Putamen (tissue), 1 donor: ENCODE measurements at places on chromosomes 6 and 20.

GRCh38 chr6:109174916-109175315 is 79.6 kb downstream of the CEP57L1 start:
- DNase-seq, result no peak

GRCh38 chr20:20864351-20865096 is 152.1 kb upstream of the RALGAPA2 start:
- peak; percentile 34 for DNase-seq

- DNase-seq, result peak; percentile 64
Observed at GRCh38 chr20:47725248-47725973, 59.9 kb downstream of the SULF2 start.

DNA sequence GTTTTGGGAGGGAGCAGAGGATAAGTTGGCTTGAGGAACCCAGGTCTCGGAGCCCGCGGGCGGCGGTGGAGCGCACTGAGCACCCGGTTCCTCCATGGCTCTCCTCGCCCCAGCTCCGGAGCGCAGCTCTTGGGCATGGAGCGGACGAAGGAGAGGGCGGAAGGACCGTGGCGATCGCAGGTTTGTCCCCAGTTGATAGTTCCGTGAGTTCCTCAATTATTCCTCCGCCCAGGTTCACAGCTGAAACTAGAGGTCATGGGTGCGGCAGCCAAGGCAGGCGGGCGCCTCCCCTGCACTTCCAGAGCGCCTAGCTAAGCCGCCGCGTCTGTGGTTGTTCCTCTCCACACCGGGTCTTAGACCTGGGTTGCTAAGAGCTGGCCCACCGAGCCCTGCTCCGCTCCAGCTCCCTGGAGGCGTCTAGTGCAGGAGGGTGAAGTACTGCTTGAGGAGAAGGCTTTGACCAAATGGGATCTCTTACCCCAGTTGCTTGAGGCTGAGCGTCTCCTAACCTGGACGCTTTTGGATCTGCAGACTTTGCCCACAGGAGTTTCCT is at the start of gene HTR1B:
HTR1B (minus strand) TSS at position 184 of the 553 bp plus-strand sequence; CDS start at position 96, 88 bp downstream.
- DNase-seq, result no peak

- DNase-seq, result no peak
Observed at GRCh38 chr20:3115190-3116107, 30.9 kb upstream of the AVP start.

GRCh38 chr6:163337958-163338357 is 76.6 kb upstream of the QKI start:
- no peak for DNase-seq

DNA sequence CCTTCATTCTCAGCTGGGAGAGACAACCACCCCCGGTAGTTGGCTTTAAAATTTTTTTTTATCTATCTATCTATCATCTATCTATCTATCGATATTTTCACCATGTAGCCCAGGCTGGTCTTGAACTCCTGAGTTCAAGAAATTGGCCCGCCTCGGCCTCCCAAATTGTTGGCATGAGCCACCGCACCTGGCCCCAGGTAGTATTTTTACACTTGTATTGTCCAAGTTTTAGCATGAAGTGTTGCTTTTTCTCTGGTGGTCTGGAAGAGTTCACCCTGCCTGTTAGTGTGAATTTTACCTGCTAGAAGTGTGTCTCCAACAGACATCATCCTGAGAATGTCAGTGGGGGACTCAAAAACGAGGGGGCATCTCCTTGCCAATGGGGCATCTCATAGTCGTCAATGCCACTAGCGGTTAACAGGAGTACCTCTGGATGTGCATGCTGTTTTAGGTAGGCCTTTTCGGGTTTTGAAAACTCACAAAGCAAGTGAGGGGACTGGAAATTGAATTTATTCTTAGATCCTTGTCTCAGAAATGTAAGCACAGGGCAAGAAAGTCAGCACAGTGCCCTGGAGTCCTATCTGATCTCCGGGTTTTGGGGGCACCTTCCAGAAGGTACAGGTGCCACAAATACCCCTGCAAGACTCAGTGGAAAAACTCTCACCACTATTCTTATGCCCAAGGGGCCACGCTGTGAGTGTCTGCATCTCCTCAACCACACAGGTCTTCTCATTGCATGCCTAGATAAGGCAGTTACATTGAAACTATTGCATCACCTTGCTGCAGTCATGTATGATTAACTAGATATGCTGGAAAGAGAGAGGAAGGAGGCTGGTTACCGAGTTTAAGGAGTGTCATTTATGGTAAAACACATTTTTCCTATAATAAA is 37.1 kb downstream of the TNFAIP3 start:
- no peak for DNase-seq

DNA sequence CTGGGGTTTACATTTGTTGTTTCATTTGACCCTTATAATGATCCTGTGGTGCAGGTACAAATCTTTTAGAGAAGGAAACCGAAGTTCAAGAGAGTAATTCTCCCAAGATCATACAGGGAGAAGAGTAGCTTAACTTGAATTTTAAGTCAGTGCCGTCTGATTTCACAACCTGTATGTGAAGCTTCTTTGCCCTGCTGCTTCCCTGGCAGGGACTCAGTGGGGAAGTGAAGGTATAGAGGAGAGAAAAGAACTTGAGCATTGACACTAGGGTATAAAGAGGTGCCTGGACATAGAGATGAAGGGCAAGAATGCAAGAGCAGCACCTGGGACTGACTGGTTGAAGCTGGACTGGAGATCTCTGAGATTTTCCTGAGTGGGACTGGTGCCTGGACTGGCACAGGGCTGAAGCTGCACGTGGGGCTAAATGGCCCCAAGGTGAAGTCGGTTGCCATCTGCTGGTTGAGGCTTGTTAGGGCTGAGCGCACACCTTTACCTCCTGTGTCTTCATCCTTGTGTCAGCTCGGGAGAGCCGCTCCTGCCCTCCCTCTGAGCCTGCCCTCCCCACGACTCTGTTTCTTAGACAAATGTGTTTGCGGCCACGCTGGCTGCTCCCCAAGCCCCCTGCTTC is 41.8 kb downstream of the FARS2 start:
- DNase-seq, result no peak

- no peak for DNase-seq
Observed at GRCh38 chr6:42744351-42744893, 1.5 kb downstream of the TBCC start.

DNA sequence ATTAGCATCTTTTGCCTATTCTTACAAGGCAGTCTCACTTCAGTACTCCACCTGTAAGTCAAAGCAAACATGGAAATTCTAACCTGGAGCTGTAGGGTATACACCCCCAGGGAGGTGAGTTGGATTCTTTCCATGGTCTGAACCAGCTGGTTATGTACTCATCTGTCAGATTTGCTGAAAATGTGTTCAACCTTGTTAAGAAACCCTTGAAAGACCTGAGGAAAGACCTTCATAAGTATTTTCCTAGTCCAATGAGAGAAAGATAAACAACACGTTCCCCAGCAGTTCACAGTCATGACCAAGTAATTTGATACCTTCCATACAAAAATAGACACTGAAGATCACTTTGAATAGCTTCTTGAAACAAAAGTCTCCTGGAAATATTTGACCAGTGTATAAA is 42.5 kb downstream of the ID4 start:
- DNase-seq, result no peak

- DNase-seq, result no peak
Observed at GRCh38 chr6:36120979-36121786, 9.1 kb upstream of the MAPK13 start.

DNA sequence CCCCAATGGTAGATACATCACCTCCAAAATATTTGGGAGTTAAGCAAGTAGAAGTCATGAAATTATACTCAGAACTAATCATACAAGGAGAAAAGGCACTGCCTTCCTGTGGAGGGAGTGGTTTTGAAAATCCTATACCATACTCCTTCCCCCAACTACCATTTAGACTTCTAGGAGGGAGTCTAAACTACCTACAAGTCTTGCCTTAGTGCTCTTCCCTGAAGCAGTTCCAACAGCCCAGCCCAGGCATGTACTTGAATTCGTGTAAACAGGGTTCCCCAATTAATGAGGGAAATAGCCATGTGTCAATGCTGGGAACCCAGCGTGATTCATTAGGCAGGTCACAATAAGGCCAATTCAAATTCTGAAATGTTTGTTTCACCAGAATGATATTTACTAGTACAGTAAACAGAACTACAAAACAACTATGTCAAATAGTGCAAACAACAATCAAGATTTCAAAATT is 39.1 kb upstream of the SGK1 start:
- no peak for DNase-seq

DNA sequence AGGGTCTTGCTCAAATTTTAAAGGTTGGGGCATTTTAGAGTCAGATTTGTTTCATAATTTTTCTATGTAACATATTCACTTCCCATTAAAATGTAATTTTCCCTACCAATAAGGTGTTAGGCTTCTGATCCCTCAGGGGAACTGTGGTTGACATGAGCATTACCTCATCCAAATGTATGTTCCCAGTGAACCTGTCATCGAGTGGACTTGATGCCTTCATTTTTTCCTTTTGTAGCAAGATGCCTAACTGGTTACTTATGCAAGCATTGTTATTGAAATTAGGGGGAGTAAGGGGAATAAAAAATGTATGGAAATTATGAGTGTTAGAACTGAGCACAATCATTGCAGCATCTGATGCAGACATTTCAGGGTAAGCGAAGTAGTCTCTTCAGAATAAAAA is 360.5 kb downstream of the BCKDHB start:
- DNase-seq, result no peak

GRCh38 chr6:88380618-88381288 is 214.6 kb upstream of the CNR1 start:
- peak; percentile 82 for DNase-seq

DNA sequence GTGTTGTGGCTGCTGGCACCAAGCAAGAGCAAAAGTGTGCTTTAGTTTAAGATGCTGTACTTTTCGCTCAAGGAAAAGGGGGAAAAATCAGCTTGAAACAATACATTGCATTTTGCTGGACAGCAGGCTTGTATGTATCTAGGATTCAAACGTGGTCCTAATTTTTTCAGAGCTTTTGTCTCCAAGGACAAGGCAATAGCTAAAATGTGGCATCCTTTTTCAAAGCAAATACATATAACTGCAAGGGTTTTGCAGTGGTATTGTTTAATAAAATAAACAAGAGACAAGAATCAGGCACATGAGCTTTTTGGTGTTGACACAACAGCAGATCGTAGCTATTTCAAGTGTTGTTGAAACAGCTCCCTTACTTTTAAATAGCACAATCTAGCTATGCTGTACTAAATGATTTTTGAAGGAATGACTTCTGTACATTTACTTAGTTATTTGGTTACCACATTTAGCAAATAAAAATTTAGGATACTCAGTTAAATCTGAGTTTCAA is 137.0 kb upstream of the HEY2 start:
- DNase-seq, result peak; percentile 11

DNA sequence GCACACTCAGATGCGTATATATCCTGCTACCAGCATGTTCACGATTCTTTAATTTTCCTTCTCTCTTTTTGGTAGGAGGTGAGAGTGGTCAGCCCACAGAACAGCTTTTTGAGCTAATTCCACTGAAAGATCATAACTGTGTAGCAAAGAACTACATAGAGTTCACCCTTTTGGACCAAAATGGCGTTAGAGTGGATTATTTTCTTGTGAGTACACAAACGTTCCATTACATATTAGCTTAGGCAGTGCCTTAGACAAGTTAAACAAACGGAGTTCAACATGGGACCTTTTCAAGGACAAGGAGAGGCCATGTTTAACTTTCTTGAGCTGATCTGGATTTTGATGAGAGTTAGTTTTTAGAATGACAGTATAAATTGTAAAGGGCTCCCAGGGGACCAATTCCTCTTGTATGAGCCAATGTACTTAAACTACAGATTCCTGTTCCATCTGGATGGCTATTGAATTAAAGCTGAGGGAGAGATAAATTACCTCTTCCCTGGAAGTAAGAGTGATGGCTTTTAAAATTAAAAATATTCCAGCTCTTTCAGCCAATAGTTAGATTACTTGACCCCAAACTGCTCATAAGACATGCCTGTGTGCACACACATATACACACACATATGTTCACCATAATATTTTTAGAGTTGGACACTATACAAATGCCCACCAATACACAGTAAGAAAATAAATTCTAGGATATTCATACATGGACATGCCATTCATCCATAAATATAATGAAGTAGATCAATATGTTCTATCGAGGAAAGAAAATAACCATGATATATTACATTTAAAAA is 25.6 kb upstream of the ARMH2 start:
- DNase-seq, result no peak

- peak; percentile 41 for DNase-seq
Observed at GRCh38 chr6:38638941-38639497, 710 bp downstream of the BTBD9 start.

- no peak for DNase-seq
Observed at GRCh38 chr20:17816804-17817587, 117.2 kb downstream of the BANF2 start.

GRCh38 chr6:112432853-112433252 is 85.7 kb downstream of the RFPL4B start:
- no peak for DNase-seq

DNA sequence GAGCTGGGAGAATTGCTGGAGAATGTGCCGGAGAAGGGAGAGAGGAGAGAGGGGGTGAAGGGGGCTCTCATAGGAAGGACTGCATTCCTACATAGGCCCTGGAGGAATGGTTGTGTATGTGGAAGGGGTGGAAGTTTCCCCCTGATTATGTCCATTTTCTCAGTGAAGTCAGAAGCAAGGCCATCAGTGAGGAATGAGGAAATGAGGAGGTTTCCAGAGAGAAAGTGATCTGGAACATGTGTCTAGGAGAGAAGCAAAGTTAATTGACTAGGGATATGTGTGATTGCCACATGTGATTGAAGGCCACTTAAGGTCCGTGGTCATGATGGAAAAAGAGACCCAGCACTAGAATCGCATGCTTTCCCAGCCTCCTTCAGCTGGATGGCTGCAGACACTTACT is 42.3 kb downstream of the TBPL1 start:
- no peak for DNase-seq

- DNase-seq, result no peak
Observed at GRCh38 chr20:881783-882144, 34.4 kb downstream of the ANGPT4 start.

DNA sequence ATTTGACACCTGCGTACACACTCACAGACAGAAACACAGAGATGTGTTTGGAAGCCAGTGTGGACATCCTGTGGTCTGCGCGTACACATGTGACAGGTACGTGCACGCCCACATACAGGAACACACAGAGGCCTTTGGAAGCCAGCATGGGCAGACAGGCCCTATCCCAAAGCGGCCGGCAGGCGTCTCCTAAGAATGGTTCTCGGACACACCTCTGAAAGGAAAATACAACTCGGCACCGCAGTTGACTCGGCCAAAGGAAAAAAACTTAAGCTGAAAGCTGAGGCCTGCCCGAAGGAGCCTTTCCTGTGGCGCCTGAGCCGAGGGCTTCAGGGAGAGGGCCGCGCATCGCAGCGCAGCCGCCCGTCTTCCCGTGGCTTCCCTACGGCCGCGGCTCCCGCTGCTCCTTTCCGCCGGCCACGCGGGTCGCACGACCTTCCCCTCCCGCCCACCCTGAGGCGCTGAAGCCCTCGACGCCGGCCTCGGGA is 1.4 kb upstream of the CEP43 start:
- DNase-seq, result no peak

- no peak for DNase-seq
Observed at GRCh38 chr6:36315921-36316320, 20.8 kb downstream of the BNIP5 start.
